ENCODE measurements at places on chromosomes 3 and 15. TPM values are rescaled to one million over a fixed set of nuclear protein-coding genes. Genes with fewer than 3 reads are reported as not detected.

Gene TMEM207
- total RNA-seq = not detected

Gene PSTPIP1
- 100 TPM for total RNA-seq

Gene PATL2
- total RNA-seq = 14.1 TPM

Gene CLDN1
- 1.6 TPM for total RNA-seq

Gene GAP43
- total RNA-seq = not detected

Gene SNX22
- 0.79 TPM for total RNA-seq

DNA sequence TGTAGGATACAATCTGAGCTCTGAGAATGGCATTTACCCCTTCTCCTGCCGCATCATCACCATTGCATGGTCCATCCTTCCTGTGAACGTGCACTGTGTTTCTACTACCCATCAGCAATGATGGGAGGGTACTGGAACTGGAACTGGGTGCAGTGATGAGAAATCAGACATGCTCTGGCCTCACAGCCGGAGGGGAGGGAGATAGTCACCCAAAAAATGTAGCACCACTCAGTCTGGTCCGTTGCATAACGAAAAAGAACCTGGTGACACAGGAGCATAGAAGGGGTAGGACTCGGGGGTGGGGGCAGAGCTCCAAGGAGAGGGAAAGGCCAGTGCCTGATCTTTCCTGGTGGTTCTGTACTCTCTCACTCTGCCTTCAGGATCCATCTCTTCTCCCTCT, 205.0 kb downstream of the RPLP1 start:
- DNase-seq = no peak

- DNase-seq = peak; percentile 15
Measured at GRCh38 chr3:115099986-115100571, 47.0 kb downstream of the ZBTB20 start.

- no peak for DNase-seq
Measured at GRCh38 chr3:148036331-148036876, 627.2 kb downstream of the ZIC1 start.

DNA sequence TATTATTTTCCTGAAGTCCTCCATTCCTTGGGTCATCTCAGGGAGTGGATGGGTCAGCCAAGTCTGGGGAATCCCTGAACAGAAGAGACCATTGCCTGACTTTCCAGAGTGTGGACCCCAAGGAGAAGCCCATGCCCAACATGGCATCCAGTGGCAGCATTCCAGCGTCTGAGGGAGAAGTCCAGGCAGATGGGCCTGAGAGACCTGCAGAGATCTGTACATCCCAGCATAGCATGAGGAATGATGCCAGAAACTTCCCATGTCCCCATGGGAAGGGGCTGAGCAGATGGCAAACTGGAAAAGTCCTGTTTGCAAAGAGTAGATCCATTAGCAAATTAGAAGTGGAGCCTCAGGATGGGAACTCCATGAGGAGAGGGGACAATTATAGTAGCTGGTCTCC, 17.6 kb upstream of the COLQ start:
- no peak for DNase-seq

DNA sequence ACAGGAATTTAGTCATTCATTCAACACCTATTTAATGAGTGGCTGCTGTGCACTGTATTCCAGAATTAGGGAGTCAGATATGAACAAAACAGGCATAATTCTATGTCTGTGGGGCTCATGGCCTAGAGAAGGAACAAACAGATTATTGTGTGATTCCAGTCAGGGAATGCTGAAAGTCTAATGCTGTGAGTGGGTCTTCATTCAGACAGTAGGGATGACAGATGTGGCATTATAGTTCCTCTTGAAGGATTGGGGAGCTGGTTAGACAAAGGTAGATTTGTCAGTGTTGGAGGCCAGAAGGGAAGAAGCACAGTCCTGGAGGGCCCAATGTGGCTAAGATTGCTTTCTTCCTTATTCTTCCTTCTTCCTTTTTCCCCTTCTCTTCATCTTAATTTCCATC, 226.4 kb upstream of the EIF1B start:
- DNase-seq = no peak

DNA sequence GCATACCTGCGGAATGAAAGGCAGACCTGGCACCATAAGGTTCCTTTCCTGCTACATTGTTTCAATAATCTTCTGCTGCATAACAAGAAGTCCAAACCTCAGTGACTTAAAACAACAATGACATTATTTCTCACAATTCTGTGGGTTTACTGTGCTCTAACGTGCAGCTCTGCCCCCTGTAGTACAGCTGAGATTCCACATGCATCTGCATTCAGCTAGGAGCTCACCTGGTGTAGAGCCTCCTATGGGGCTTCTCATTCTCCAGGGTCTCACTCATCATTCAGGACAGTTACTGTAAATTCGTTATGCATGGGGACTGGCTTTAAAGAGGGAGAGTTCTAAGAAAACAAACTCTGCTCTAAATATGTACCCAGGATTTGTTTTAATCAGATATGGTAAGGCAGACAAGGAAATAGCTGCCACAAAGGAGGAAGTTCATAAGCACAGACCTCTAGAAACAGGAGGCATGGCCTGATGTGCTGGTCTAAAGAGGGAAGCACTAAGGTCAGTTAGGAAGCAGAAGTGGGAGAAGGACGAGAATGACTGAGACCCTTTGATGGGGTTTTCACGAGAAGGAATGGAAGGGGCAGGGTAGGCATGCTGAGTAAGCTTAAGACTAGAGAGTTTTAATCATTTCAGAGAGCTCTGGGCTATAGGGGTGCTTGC, 347.0 kb downstream of the NEK10 start:
- DNase-seq = no peak

GRCh38 chr15:66884115-66884622, 181.2 kb upstream of the SMAD3 start:
- no peak for DNase-seq

- no peak for DNase-seq
Measured at GRCh38 chr15:41258750-41259471, 27.8 kb downstream of the CHP1 start.

- DNase-seq = no peak
Measured at GRCh38 chr15:79954661-79955060, 16.3 kb downstream of the BCL2A1 start.

- no peak for DNase-seq
Measured at GRCh38 chr3:160012108-160012507, 23.5 kb downstream of the IL12A start.

DNA sequence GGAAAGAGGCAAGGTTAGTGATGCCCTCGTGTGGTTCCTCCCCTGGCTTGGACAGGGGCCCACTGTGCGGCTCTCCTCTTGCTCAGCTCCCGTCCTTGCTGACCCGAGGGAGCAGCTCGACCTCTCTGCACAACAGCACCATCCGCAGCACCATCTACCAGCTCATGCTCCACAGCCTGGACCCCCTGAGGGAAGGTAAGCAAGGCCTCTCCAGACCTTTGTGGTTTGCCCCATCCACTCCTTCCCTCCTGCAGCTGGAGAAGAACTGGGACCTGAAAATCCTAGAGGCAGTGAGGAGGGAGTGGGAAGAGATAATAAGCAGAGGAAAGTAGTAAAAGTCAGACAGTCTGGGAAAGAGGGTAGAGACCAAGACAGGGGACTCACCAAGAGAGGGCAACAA, 17.8 kb downstream of the SLC24A1 start:
- DNase-seq = no peak

- DNase-seq = no peak
Measured at GRCh38 chr3:179179979-179180759, 32.0 kb downstream of the PIK3CA start.

DNA sequence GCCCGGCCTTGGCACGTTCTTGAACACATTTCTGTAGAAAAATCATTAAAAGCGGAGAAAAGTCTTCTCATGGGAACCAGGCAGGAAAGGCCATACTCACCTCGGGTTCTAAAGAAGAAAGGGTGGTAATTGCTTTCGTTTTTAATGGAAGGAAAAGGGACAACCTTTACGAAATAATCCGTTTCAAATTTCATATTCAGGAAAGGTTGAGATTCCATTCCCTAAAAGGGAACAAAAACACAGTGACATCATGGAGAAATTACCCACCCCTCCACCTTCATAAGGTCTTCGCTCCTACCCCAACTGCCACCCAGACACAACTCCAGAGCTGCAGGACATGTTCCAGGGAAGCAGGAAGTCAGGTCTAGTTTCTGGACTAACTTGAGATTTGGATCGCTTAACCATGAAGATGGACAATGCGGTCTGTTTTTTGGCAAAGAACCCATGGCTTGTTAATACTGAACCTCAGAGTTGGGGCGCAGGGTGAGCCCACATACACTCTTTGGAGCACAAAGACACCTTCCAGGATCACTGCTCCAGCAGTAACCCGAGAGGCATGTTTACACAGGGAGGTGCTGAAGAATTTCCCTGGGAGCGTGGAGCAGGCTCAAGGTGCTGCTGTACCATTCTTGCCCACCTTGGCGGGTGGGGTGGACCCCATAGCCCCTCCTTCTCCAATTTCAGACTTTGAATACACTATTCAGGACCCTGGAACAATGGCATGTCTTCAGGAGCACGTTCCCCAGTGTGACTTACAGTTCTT, 49.2 kb downstream of the SPATA12 start:
- no peak for DNase-seq

GRCh38 chr3:55718074-55718473, 231.0 kb upstream of the WNT5A start:
- DNase-seq = no peak

DNA sequence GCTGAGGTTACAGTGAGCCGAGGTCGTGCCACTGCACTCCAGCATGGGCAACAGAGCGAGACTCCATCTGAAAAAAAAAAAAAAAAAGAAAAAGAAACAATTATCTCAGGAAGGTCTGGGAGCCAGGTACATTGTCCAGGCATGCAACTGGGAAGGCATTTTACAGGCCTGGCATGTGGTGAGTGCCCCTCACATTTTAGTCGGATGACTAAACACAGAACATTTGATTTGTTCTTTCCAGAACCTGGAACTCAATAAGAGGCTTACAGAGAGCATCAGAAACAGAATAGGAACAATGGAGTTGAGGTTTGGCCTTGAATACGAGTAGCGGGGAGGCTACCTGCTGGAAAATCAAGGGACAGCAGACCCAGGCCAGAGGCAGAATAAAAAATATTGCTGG, 33.7 kb upstream of the IGF1R start:
- DNase-seq = no peak

DNA sequence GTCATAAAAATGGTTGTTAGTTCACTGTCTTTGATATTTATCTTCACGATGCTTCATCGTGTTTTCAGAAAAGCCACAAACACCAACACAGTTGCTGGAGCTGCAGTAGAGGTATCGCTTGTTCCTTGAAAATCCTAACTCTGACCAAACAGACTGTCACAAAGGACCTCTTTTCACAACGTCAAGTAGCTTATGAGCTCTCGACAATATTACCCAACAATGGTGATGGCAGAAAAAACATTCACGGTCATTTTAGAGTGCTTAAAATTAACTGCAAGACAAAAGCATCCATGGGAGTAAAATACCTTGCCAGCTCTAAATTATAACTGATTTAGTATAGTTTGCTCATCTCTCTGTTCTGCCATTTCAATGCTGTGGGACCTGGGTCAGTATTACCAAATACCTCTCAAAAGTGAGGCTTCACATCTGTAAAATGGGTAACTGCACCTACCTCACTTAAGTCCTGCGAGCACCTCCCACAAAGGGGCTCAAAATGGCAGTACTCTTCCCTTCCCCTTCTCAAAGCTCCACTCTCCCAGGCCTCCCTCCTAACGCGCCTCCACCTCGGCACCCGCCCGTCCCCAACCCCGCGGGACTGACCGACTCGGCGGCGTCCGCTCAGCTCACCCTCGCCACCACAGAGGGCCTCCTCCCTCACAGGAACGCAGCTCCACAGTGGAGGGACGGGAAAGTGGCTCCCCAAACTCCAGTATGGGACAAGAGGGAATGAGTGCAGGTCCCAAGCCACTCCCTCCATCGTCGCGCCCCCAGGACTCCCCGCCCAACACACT, 546 bp downstream of the TRIM59 start:
- no peak for DNase-seq

DNA sequence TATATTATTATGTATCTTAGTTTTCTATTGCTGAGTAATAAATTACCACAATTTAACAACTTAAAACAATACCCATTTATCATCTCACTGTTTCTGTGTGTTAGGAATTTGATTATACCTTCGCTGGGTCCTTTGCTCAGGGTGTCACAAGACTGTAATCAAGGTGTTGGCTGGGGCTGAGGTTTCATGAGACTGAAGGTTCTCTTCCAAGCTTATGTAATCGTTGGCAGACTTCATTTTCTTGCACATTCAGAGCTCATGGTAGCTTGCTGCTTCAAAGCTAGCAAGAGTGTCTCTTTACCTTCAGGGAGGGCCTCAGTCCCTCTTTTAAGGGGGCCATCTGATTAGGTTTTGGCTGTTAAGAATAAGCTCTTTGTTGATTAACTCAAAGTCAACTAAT, 293.1 kb downstream of the POLQ start:
- no peak for DNase-seq

- DNase-seq = peak; percentile 47
Measured at GRCh38 chr3:70108072-70108471, 108.5 kb downstream of the SAMMSON start.

DNA sequence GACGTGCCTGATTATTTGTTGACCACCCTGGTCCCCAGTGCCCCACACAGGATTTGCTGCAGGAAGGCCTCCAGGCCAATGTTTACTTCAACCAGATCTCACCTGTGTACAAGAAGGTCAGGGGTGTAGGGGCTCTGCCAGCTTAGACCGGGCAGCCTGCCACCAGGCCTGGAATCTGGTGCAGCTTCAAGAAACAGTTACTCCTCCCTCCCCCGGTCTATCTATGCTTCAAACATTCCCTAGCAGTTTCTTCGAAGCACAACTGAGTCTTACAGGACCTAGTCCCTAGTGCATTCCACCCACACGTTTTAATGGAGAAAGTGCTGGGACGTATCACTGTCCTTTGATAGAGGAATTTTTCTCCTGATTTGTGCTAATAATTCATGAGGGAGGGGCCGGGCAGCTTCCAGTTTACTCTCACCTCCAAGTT, 8.0 kb downstream of the SH3BP5 start:
- DNase-seq = no peak

Measured in activated CD4-positive, alpha-beta T cell treated with anti-CD3 and anti-CD28 coated beads for 36 hours (primary cell).